ENCODE measurements at places on chromosomes 11 and 22.

GRCh38 chr11:32830796-32831195 is 1.1 kb downstream of the PRRG4 start:
- DNase-seq, result no peak

DNA sequence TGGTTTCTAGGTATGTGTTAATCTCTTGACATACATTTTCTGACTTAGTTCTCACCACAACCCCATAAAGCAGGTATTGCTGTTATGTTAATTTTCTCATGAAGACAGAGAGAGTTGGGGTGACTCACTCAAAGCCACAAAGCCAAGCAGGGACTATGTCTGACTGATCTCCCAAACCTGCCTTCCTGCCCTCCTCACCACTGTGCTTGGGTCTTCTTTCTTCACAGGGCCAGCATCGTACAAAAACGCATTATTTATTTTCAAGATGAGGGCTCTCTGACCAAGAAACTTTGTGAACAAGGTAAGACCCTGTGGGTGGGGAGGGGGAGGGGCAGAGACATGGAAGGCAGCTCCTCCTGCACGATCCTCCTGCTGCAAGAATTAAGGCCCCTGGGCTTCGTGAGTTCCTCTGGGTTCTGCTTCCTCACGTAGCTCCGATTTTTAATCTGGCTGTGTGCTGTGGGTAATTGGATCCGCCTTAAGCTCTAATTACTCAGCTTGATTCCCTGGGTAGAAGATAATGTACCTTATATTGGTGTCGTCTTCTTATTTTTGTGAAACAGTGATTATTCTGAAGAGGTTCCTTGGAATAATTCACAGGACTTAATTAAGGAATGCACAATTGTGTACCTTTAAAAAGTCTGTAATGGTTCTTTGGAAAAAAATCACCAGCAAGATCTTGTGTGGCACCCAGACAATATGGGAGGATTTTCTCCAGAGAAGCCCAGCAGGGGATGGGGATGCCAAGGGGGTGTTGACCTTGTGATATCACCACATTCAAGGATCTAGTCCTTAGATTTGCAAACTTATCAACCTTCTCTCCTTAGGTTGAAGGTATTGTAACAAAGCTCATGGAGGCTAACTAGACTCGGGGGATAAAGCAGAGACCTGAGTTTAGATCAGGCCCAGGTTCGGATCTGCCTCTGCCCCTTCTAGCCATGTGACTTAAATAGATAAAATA is 112.9 kb downstream of the SPON1 start:
- no peak for DNase-seq

GRCh38 chr11:4393209-4393857 is at the start of gene TRIM21:
TSS of gene TRIM21 (minus strand) at chr11:4393702. CDS start at chr11:4390409, 3,293 bp downstream.
- DNase-seq, result peak; percentile 72

- no peak for DNase-seq
Measured at GRCh38 chr11:69172674-69173073, 16.9 kb downstream of the SMIM38 start.

- DNase-seq, result no peak
Measured at GRCh38 chr11:70582886-70583641, 184.7 kb downstream of the CTTN start.

- no peak for DNase-seq
Measured at GRCh38 chr22:38871360-38872171, 450 bp downstream of the CBX6 start.

- DNase-seq, result no peak
Measured at GRCh38 chr11:44437122-44437521, 127.2 kb upstream of the ALX4 start.

GRCh38 chr11:73989156-73989555 is 6.5 kb upstream of the UCP2 start:
- DNase-seq, result no peak

- DNase-seq, result no peak
Measured at GRCh38 chr11:94330789-94331188, 26.4 kb downstream of the IZUMO1R start.

- DNase-seq, result no peak
Measured at GRCh38 chr22:19716041-19716828, 1.9 kb downstream of the SEPTIN5 start.

GRCh38 chr11:123103326-123103980 is 41.5 kb upstream of the HSPA8 start:
- peak; percentile 67 for DNase-seq

GRCh38 chr11:114847306-114847975 is 169.1 kb downstream of the NXPE2 start:
- peak; percentile 38 for DNase-seq

GRCh38 chr11:3747704-3748103 is 49.6 kb downstream of the NUP98 start:
- DNase-seq, result no peak

DNA sequence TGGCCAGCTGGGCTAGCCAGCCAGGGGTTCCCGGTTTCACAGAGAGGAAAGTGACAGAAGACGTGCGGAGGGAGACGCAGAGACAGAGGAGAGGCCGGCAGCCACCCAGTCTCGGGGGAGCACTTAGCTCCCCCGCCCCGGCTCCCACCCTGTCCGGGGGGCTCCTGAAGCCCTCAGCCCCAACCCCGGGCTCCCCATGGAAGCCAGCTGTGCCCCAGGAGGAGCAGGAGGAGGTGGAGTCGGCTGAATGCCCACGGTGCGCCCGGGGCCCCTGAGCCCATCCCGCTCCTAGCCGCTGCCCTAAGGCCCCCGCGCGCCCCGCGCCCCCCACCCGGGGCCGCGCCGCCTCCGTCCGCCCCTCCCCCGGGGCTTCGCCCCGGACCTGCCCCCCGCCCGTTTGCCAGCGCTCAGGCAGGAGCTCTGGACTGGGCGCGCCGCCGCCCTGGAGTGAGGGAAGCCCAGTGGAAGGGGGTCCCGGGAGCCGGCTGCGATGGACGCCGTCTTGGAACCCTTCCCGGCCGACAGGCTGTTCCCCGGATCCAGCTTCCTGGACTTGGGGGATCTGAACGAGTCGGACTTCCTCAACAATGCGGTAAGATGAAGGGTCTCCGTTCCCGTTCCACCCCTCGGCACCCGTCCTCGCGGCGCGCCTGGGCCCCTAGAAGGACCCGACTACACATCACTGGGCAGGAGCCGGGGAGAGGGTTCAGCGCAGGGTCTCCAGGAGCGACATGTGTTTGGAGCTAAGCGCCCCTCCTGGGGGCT is at the start of gene CREB3L1:
Gene CREB3L1, plus strand, starts transcription at position 41 of the 765 bp plus-strand sequence. Its CDS starts 450 bp downstream, at position 491.
- DNase-seq, result peak; percentile 19

- DNase-seq, result no peak
Measured at GRCh38 chr11:132716037-132716436, 816.3 kb downstream of the OPCML start.

- DNase-seq, result no peak
Measured at GRCh38 chr11:104650234-104650633, 248.0 kb downstream of the CASP12 start.

DNA sequence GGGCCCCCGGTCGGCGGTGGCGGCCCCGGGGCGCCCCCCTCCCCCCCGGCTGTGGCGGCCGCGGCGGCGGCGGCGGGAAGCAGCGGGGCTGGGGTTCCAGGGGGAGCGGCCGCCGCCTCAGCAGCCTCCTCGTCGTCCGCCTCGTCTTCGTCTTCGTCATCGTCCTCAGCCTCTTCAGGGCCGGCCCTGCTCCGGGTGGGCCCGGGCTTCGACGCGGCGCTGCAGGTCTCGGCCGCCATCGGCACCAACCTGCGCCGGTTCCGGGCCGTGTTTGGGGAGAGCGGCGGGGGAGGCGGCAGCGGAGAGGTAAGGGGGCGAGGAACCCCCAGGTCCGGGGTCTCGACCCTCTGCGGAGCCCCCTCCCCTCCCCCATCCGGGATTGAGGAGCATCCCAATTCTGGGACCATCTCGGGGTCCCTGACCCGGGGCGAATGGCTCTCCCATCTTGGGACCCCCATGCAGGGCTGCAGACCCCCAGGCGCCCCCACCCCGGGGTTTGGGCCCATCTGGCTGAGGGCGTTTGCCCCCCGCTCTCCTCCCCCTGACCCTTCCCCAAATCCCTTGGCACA is 431 bp downstream of the KMT2A start:
- no peak for DNase-seq

DNA sequence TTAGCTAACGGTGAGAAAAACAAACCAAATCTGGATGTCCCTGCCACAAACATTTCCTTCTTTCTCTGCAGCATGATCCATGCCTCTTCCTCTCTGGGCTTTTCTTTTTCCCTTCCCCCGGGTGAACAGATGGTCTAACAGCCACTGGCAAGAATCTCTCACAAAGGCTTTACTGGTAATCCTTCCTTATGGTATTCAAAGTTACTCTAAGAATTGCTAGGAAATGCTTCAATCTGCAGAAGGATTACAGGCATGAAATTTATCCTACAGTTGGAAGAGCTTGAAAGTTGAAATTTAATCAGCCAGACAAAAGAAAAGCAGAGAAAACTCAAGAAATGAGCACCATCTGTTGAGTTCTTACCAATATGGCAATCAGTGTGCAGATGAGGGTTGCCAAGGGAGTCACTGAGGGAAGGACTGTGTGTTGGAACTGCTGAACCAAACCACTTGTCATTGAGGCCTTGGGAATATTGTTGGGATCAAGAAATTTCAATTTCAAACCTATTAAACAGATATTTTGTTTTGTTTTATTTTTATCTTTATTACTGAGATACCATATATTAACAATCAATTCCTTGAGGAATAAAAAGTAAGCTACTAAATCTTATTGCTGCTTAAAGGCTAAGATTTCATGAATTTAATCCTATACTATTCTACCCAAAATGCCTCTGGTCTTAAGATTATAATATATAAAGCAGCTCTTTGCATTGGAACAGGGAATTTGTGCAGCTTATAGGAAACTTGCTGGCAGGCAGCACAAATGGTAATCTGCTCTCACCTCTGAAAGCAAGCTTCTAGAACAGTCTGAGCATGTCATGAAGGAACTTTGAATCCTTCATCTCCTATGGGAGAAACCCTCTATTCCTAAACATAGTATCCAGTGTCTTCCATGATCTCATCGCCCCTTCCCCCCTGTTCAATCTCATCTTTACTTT is 29.7 kb upstream of the NDUFC2 start:
- DNase-seq, result no peak

DNA sequence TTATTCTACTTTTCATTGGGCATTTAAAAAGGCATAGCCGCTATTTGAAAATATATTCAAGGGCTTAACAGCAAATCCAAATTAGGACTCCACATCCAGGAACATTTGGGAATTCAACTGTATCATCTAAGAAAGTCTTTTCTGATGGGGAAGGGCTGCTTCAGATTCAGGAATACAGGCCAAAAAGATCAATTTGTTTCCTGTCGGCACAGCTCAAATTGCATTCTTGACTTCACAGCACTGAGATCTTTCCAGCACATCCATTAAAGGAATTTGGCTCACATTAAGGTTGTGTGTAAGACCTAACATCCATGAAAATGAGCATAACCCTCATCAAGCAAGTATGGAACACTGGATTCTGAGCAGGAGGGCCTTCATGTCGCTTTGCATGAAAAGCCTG is 1169.5 kb upstream of the CCDC90B start:
- no peak for DNase-seq

DNA sequence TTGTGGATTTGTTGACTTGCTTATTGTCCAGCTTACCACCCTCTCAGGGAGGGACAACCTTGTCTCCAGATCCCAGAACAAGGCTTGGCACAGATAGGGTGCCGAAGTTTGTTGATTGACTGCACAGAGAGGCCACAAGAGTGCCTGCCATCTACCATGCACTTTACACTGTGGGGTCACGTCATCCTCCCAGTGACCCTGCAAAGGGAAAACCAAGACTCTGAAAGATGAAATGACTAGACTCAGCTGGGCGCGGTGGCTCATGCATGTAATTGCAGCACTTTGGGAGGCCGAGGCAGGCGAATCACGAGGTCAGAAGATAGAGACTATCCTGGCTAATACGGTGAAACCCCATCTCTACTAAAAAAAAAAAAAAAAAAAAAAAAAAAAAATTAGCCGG is 4.6 kb upstream of the LTBP3 start:
- no peak for DNase-seq

- DNase-seq, result no peak
Measured at GRCh38 chr11:86431258-86431657, 56.6 kb downstream of the CCDC81 start.

- DNase-seq, result no peak
Measured at GRCh38 chr11:63804259-63804658, 9.0 kb upstream of the SPINDOC start.

- DNase-seq, result no peak
Measured at GRCh38 chr11:75431533-75432525, 1.2 kb downstream of the KLHL35 start.

DNA sequence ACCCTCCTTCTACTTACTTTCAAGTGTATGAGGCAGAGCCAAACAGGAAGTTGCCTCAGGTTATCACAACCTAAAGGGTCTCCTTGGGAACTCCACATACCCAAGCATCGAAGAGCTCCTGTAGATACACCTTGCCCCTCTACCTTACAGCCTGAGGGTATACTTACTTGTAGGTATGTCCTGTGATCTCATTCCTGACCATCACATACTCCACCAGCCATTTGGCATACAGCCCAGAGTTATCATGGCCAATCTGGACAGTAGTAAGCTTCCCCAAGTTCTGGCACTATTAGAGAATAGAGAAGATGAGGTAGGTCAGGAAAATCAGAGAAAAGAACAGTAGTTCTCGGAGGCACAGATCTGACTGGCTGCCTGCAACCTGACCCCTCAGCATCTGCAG is 53.4 kb upstream of the SCUBE2 start:
- no peak for DNase-seq

- DNase-seq, result no peak
Measured at GRCh38 chr11:120794748-120795147, 229.2 kb upstream of the TBCEL start.

DNA sequence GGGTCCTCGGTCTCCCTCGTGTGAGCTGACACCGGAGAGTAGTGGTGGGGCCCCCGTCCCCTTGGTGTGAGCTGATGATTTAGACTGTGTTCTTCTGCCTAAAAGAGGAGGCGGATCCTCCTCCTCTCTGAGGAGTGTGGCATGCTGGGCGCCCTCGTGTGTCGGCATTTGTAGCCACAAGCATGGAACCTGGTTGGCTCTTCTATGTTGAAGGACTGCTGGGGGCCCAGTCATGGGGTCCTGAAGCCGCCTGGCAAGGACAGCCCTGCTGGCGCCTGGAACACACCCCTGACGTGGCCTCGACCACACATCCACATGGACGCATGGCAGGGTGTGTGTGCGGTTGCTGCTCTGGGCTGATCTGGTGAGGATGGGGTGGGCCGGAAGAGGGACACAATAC is 50.2 kb downstream of the AP2A2 start:
- DNase-seq, result no peak

DNA sequence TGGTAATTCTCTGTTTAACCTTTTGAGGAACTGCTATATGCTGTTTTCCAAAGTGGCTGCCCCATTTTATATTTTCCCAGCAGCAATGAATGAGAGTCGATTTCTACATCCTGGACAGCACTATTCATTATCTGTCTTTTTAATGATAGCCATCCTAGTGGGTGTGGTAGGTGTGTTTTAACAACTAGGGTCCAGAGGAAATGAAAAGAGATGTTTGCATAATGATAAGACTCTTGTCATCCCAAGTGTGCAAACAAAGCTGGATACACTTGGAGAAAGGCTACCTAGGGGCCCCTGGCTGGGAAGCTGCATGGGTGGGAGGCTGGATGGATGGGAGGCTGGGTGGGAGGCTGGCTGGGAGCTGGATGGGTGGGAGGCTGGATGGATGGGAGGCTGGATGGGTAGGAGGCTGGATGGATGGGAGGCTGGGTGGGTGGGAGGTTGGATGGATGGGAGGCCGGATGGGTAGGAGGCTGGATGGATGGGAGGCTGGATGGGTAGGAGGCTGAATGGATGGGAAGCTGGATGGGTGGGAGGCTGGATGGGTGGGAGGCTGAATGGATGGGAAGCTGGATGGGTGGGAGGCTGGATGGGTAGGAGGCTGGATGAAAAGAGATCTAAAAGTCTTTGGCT is 158.0 kb downstream of the DSCAML1 start:
- DNase-seq, result no peak

Measured in DMS79 (cell line).